CD4-positive, alpha-beta T cell treated with Interferon alpha-2 for 1 hour (primary cell): ENCODE measurements at places on chromosomes 5 and 9.

DNA sequence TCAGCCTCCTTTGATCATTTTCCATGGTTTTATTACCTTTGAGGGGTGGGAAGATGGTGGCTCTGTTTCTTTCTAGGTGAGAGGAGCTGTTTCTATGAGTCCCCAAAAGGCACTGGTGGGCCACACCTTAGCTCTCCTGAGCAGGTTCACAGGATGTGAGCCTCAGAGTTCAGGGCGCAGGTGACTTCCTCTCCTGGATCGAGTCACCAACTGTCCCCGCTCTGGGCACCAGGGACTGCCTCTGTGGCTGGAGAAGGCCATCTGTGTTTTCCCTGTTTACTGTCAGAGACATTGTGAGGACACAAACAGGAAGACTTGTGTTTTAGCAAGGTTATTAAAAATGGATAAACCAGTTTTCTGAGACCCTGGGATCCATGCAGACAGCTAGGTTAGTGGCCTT lies 68.5 kb downstream of the IL31RA start:
- no peak for DNase-seq

DNA sequence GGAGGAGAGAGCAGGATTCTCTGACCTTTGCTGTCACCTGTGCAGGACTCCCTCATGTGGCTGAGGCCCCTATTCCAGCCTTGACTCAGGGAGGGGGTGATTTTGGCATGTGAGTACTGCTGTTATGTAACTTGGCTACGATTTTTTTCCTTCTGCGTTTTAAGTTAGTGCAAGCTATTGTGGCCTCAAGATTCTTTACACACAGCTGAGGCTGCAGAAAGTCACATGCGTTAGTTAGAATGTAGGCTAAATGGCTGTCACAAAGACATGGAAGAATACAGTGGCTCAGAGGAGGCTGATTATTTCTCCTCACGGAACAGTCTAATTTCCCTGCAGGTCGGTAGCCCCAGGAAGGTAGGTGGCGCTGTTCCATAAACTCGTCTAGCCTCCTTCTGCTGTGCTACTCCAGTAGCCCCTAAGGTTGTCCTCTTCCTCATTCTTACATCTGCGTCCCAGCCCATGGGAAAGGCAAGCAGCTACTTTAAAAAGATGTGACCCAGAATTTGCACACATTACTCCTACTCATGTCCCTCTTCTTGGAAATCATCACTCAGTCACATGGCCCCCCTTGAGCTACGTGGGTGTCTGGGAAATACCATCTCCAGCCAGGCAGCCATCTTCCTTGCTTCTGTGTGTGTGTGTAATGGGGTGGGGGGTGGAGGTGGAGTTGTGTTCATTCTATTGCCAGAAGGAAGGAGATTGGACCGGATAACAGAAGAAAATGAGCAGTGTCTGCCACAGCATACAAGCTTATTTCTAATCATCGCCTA lies 486.6 kb downstream of the CCDC171 start:
- DNase-seq: no peak

DNA sequence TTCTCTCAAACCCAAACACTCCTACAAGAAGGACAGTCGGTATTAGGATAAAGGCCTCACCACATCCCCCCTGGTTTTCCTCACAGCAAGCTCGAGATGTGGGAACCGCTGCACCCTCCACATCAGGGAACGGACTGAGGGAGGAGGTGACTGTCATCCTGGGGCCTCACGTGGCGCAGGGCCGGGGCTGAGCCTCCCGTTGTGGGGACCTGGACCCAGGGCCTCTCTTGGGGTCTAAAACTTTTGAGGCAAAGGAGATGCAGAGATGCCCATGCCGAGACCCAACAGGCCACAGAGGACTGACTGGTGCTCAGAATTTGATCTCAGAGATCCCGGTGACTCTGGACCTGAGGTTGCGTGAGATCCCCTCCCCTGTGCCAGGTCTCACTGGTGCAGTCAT lies 72.7 kb downstream of the MRPL36 start:
- DNase-seq: no peak

- DNase-seq: no peak
These were observed 48.2 kb downstream of the OXCT1 start for GRCh38 chr5:41822036-41822435.

- no peak for DNase-seq
These were observed 10.9 kb downstream of the IL12B start for GRCh38 chr5:159319363-159319762.

- no peak for DNase-seq
These were observed 302.7 kb downstream of the EPB41L4A start for GRCh38 chr5:112116371-112116770.

DNA sequence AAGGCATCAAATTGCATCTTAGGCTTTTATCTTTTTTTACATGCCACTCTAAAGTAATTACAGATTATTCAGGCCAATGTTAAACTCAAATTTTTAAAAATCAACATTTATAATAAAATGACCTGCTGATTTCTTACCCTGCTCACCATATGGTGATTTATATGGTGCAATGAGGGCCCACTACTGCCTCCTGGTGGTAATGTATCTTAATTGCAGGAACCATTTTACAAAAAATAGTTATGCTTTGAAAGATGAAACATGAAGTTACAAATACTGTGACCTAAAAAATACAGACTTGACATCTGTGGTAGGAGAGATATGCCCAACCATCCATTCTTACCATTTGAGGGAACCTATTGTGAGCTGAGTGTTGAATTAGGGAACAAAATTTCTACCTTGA lies 292.6 kb upstream of the TAS2R1 start:
- no peak for DNase-seq

DNA sequence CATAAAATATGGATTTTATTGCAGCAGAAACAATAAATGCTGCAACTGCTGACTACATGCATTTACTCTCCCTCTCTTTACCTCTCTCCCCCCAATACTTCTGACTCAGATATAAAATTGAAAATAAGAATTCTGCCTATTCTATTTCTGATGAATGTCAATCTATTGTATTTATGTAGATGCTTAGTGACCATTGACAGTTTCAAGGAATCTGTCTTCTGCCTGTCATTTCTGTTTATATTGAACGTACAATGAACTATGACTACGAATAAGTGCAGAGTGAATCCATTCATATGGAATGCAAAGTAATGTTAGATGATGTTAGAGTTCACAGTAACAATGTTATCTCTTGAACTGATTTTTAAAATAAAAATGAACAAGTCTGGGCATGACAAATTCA lies 898 bp downstream of the CDH10 start:
- no peak for DNase-seq

- DNase-seq: no peak
These were observed 16.8 kb downstream of the GLDC start for GRCh38 chr9:6628704-6629103.

DNA sequence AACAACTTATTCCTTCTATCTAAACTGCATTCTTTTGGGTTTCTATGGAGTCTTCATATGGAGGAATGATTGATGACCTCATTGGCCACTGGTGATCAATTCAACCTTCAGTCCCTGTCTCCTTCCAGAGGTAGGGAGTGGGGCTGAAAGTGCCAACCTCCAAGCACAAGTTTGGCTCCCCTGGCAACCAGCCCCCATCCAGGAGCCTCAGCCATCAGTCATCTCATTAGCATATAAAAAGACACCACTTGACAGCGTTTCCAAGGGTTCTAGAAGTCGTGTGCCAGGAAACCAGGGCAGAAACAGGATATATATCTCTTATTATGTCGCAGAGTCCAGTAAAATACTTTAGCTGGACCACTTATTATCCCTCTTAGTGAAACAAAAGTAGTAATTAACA lies 9.8 kb downstream of the SLC31A2 start:
- DNase-seq: no peak
